ENCODE measurements at places on chromosomes 1 and 21.

- DNase-seq = no peak
Observed at GRCh38 chr1:78622548-78622947, 2.3 kb downstream of the IFI44L start.

DNA sequence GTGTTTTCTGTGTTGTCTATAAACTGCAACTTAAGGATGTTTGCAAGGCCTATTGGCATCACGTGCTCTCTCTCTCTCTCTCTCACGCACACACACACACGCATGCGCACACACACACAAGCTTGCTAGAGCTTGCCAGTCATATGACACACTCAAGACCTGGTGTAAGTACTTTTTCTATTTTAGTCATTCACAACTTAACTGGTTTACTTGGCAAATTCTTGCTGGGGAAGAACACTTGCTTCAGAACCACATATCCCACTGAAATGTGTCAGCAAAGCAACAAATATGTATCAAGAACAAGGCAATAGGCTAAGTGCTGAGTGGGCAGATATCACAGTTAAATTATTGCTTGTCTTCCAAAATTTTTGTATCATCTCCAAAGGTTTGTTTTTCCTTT lies 107.8 kb downstream of the DISC1 start:
- DNase-seq = no peak

- no peak for DNase-seq
Observed at GRCh38 chr1:162703708-162704107, 71.4 kb downstream of the DDR2 start.

DNA sequence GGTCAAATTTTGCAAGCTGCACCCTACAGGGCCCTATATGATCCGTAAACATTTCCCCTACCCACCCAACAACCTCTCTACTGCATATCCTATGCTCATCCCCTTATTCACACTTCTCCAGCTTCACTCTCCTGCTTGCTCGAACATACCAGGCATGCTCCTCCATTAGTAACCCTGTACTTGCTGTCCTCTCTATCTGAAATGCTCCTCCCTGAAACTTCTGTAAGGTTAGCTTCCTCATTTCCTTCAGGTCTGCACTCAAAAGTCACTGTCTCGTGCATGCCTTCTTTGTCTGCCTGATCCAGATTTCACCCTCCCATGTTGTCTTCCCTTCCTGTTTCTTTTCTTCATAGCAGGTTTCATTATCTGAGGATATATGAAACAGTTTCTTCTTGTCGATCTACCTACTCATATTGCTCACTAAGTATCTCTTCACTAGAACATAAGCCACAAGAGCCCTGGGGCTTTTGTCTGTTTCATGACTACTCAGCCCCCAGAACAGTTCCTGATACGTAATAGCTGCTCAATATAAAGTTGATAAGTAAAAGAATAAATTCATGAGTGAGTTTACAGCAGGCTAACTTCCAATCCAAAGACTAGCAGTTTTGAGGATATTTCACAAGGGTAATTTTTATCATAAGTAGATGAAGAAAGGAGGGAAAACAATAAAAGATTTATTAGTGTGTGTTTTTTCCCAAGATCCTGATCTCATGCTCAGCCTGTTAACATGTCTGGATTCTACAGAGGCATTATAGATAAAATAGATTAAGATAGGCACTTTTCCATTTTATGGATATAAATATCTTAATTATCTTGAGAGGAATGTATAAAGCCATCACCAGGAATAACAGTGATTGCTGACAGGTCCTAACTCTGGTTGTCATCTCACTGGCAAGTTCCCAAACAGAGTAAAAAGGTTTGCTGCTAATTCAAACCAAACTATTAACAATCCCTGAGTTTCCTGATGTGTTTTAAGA lies 392.5 kb upstream of the ESRRG start:
- no peak for DNase-seq

- no peak for DNase-seq
Observed at GRCh38 chr1:110647254-110647891, 27.4 kb downstream of the KCNA3 start.

- peak; percentile 38 for DNase-seq
Observed at GRCh38 chr1:157399984-157400382, 152.3 kb downstream of the FCRL5 start.

DNA sequence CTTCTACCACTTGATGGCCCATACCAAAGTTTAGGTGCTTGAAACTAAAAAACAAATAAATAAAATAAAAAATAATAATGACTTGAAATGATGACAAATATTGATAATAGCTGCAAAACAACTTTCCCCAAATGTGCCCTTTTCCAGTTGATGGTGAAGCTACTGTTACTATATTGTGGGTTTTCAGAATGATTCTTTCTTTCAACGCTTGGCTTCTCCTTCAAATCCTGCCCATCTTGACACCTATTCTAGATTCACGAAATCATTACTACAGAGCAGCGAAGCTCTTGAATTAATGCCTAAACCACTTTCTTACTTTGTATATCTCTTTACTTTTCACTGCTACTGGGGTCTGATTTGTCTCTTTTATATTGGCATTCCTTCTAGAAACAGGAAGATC lies 9.2 kb upstream of the C1orf141 start:
- DNase-seq = no peak

DNA sequence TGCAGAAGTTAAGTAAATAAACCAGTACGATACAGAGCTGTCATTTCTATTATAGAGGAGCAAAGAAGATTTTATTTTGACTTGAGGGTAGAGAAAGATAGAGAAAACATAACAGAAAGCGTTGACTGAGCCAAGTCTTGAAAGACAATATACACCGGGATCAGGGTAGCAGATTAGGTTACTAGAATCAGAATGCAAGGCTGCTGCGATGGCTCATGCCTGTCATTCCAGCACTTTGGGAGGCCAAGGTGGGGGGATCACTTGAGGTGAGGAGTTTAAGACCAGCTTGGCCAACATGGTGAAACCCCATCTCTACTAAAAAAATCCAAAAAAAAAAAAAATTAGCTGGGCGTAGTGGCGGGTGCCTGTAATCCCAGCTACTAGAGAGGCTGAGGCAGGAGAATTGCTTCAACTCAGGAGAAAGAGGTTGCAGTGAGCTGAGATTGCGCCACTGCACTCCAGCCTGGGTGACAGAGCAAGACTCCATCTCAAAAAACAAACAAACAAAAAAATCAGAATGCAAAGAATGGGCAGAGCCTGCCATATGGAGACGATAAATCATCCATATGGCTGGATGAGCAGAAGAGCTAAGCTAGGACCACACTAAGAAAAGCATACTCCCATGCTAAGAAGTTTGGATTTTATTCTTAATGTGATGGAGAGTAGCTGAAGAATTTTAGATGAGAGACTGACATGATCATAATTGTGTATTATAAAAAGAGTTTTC lies 9.9 kb upstream of the ABCD3 start:
- no peak for DNase-seq

GRCh38 chr1:226172589-226172988 lies 14.0 kb downstream of the ACBD3 start:
- DNase-seq = no peak

Measured in activated CD8-positive, alpha-beta T cell treated with anti-CD3 and anti-CD28 coated beads for 36 hours (primary cell).